ENCODE measurements at places on chromosomes 13 and 19.
A peak's percentile ranks its signal among the peaks of the same experiment; 100 is the strongest.

DNA sequence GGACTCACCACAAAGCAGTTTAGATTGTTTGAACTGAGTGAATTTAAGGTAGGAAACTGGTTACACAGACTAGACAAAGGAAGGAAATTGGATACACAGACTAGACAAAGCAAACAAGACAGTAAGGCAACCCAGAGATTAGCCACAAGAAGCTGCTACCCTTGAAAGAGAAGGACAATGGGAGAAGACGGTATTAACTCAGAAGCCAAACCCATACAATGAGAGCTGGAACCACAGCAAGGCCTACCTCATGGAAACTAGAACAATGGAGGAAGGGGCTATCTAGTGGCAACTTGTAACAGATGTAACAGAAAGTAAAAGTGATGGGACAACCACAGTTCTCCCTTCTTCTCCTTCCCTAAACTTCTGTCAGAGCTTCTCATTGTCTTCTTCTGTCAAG, 410.9 kb upstream of the SPRY2 start:
- no peak for DNase-seq

- DNase-seq: no peak
Observed at GRCh38 chr13:70125693-70126092, 17.4 kb upstream of the KLHL1 start.

GRCh38 chr13:111598747-111599146, 278.3 kb downstream of the TEX29 start:
- no peak for DNase-seq

GRCh38 chr19:48418317-48419064, 25.0 kb downstream of the GRIN2D start:
- DNase-seq: peak; percentile 57

- DNase-seq: no peak
Observed at GRCh38 chr13:112771877-112772538, 82.2 kb downstream of the ATP11A start.

DNA sequence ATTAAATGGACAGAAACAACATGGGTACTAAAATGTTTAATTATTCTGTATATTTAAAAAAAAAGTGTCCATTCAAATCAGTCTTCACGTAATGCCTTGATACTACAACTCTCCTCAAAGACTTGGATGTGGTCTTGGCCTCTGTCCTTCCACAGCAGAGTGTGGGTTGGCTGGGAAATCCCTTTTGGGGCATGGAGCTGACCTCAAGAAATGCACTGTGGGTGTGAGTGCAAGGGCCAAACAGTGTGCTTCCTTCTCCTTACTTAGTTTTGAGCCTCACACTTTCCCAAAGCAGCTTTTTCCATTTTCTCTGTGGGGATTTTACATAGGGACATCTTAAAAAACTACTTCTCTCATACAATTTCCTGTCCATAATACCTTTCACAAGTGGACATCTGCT, 607.4 kb downstream of the EFNB2 start:
- no peak for DNase-seq

GRCh38 chr19:32671883-32672593, 2.9 kb downstream of the ANKRD27 start:
- DNase-seq: no peak

- no peak for DNase-seq
Observed at GRCh38 chr19:31258211-31259052, 90.8 kb downstream of the TSHZ3 start.

DNA sequence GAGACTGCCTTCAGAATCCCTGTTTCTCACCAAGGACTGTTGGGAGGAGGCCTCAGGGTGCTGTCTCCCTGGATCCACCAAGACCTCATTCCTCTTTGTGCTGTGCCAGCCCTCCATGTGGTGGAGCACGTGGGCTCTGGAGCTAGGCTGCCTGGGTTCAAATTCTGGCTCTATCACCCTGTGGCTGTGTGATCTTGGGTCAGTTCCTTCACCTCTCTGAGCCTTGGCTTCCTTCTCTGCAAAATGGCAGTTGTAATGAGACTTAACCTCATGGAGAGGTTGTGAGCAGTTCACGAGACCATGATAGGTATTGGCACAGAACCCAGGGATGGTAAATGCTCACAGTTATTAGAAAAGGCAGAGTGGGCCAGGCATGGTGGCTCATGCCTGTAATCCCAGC, 6.4 kb downstream of the PNMA8C start:
- DNase-seq: no peak

DNA sequence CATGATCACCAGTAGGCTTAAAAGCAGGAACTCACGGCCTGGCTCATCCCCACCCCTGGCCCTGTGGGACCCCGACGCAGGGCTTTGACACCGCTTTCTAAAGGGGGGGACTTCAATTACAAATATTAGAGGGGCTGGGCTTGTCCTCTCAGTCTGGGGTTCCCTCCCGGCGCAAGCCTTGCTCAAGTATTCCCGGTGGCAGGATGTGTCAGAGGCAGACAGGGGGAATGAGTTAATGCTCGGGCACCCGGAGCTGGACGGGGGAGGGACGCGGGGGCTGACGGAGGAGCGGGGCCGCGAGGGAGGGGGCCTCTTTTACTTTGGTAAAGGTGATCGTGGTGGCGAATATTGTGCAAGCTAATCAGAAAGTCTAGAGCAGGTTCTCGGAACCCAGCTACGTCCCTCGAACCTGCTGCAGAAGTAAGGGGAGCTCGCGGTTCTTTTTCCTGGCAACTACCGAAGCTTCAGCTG, 1.1 kb downstream of the FGF14 start:
- DNase-seq: no peak

Data from ELF-1 (cell line).